NCI-H446 (cell line): ENCODE measurements at places on chromosomes 11 and 22.

DNA sequence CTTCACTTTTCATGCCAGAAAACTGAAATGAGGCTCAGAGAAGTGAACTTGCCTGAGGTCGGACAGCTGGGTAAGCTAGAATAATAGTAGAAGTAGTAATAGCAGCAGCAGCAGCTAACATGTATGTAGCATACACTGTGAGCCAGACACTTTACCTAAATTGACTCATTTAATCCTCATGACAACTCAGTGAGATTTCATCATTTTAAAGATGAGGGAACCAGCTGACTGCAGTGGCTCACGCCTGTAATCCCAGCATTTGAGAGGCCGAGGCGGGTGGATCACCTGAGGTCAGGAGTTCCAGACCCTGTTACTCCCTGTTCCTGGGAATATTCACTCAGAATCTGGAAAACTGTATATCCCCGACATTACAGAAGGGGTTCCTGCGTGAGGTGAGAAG, 154.5 kb downstream of the DBX1 start:
- no peak for DNase-seq

DNA sequence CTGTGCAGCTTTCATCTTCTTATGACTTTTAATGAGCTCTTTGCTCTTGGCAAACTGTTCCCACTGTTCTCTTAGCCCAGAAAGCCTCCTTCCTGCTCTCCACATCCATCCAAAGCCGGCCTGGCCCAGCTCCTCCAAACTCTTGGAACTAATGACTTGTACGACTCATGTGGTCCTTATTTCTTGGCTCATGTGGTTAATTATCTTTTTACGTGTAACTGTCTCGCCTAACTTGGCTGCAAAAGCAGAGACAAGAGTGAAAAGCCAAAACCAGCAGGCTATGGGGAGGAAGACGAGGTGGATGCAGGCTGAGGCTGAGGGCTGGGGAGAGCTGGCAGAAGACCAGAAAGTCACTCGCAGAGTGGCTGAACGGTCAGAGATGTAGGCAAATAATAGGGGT, 5.5 kb downstream of the CSNK2A3 start:
- peak; percentile 86 for DNase-seq

- DNase-seq, result no peak
These were observed 668 bp upstream of the LRRC32 start for GRCh38 chr11:76671237-76671592.

DNA sequence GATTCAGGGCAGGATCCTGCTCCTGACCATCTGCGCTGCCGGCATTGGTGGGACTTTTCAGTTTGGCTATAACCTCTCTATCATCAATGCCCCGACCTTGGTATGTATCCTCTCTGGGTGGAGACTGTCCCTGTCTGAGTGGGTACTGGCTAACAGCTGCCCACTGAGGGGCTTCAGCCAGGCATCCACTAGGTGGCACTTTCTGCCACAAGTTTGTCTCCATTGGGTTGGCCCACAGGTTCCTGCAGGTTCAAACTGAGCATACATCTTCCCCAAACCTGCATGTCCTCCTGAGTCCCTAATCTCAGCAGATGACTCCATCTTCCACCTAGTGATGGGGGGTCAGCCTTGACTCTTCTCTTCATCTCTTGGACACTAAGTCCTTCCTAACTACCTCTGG, 4.4 kb downstream of the SLC2A11 start:
- peak; percentile 7 for DNase-seq

DNA sequence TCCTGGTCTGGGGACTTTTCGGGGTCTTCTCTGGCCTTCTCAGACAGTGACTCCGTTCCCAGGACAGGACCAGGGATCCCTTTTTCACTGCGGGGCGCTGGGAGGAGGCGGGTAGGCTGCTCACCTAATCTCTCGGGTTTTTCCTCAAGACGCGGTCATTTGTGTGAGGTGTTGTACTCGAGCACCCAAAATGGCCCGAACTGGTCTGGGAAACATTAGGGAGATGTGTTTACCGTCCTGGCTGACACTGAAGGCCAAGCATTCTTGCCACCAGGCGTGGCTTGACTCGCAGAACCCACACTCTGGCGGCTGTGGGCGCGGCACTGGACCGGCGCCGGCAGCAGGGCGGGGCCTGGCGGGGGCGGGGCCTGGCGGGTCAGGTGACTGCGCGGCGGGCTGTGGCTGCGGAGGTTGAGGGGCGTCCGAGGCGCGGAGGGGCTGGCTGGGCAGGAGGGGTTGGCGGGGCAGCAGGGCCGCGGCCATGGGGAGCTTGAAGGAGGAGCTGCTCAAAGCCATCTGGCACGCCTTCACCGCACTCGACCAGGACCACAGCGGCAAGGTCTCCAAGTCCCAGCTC, at the start of gene SWAP70:
Gene SWAP70, plus strand, starts transcription at position 379 of the 577 bp plus-strand sequence. Its CDS starts 103 bp downstream, at position 482.
- peak; percentile 45 for DNase-seq

GRCh38 chr11:126410649-126411048, 55.2 kb downstream of the ST3GAL4 start:
- no peak for DNase-seq

GRCh38 chr11:34335331-34335730, 22.5 kb downstream of the ABTB2 start:
- no peak for DNase-seq

DNA sequence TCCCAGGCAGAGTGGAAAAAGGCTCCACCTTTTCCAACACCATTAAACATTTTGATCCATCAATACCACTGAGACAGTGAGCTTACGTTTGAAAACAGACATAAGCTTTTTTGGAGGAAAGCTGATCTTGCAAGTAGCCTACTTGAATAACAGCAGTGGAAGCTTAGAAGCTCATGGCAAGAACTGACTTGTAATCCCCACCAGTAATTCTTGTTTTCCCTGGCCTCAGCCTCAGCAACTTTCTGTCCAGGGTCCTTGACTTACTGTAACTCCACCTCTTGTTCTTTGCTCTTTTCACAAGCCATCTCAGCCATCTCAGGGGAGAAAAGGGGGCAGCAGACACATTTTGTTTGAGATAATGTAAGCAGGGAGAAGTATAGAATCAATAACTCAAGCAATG, 12.3 kb upstream of the MPZL2 start:
- no peak for DNase-seq

GRCh38 chr22:40244586-40244985, 66.9 kb downstream of the TNRC6B start:
- no peak for DNase-seq

- no peak for DNase-seq
These were observed 9.8 kb downstream of the CD82 start for GRCh38 chr11:44575288-44575672.

GRCh38 chr22:35611891-35612576, 5.1 kb downstream of the MB start:
- no peak for DNase-seq

- DNase-seq, result no peak
These were observed 27.8 kb downstream of the CYTH4 start for GRCh38 chr22:37310075-37310606.

- DNase-seq, result peak; percentile 16
These were observed 427.0 kb upstream of the DDI1 start for GRCh38 chr11:103609117-103610066.

DNA sequence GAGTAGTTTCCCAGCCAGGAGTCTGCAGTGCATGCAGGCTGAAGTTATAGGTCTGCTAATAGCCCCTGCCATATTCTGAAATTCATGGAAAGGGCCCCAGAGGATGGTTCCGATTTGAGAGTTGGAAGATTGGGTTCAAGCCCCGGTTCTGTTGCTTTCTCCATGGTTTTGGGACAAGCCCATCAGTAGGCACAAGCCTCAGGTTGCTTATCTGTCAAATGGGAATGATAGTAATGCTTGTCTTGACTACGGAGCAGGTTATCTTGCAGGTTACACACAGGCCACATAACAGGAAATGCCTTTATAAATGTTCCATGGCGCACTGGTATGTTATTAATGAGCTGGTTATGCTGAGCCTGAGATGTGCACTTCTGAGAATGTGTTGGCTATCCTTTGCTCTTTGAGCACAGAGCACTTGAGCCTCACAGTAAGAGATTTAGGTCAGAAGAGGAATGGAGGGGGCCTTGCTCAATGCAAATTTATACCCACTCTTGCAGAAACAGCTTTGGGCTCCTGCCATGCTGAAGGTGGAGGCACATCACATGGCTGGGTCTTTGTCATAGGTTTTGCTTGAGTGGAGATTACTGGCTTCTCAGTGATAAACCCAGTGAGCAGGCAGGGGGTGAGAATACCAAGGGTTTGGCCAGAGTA, 47.1 kb downstream of the ZNRF3 start:
- peak; percentile 36 for DNase-seq

DNA sequence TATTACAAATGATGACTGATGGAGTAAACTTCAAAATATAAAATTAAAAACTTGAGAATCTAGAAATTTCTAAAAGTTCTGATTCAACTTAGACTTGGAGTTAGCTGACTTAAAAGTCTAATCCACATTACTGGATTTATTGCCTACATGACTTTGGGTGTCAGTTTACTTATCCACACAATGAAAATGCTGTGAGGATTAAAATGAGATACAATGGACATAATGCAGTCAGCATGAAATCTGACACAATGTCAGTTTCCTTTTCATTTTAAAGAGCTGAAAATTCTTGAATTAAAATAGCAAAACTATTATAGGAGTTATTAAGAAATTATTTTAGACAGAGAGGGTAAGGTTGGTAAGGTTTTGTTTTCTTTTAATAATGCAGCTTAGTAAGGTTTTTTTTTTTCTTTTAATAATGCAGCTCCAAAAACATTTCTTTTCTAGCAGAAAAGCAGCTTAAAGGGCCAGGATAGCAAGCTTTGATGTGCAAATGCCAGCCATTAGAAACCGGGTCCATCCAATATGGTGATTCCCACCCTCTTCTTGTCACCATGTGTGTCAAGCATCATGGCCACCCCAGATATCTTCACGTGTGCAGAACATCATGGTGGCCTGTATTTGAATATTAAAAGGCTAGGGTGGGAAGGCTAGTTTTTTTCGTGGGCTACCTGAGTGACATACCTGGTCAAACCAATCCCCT, 18.9 kb downstream of the APIP start:
- no peak for DNase-seq

DNA sequence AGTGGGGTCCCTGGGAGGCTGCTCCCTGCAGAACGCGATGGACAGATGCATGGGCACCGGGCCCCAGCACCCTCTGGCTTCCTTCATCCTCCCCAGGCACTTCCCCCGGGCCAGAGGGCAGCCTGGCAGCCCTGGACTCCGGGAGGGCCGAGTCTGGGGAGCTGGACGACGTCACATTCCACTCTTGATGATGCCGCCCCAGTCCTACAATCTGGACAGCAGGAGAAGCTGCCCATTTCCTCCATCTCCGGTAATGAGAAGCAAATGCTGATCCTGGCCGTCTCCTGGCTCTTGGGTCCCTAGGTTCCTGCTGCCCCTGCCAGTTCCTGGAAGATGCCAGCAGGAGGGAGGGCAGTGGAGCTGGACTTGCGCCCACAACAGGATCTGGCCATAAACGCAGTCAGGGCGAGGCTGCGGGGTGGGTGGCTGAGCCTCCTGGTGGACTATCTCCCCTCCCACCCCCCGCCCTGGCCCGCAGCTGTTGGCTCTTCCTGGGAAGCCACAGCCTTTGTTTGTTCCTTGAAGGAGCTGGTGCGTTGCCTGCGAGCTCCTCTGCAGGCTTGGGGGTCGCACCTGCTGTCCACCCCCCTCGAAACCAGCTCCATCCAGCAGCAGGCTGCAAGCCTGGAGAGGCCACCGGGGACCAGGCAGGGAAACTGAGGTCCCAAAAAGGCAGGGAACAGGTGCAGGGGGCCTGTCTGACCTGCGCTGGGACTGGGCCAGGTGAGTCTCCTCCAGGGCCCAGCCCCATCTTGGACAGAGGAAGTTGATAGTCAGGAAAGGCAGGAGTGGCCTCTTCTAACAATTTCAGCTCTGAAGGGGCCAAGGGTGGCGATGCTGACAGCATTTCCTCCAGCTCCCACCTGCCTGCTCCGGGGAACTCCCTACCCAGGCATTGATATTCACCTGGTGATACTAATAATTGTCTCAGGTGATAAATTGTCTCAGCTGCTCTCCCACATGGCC, 17.9 kb upstream of the MUC6 start:
- DNase-seq, result no peak

DNA sequence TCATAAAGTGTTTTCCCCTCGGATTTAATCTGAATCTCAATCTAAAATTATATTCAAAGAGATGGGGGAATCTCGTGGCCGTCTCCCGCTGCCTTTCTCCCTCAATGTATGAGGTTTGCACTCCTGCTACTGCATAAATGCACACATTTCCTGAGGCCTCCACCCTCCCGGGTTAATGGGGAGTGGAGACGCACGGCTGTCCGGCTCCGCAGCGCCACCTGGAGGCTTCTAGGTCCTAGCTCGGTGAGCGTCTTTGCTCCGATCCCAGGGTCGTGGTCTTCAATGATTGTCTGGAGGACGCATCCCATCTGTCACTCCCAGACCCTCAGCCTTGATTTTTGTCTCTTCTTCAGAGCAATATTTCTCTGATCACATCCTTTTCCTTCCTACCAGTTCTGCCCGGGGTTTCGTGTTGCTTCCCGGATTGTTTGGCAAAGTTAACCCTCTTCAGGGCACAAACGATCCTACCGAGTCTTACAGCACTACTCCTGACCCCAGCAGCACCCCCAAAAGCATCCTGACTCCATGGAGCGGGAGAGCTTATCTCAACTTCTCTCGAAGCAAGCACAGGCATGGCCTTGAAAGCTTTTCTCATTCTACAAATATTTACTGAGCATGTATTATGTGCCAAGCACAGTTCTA, at the start of gene LMO1:
Gene LMO1, minus strand, starts transcription at position 110 of the 642 bp plus-strand sequence. CDS start 516 bp downstream, outside the sequence.
- DNase-seq, result peak; percentile 24

- DNase-seq, result no peak
These were observed 2.6 kb upstream of the RAB3IL1 start for GRCh38 chr11:61919705-61920631.

GRCh38 chr22:46105494-46106278, 44.6 kb upstream of the PPARA start:
- no peak for DNase-seq

- no peak for DNase-seq
These were observed 14.4 kb upstream of the UCP3 start for GRCh38 chr11:74023276-74023675.

DNA sequence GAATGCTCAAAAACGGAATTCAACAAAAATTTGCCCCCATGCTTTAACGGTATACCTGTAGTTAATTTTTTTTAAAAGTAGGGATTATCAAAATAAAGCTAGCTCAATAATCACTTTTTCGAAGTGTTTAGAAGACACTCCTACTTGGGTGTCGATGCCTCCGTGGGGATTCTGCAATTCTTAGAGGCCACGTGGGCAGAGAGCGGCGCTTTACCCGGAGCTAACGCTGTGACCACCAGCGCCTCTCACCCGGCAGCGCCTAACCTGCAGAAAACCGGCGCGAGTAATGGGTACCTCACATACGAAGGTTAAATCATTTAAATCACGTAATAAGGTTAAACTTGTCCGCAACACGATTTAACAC, 583 bp downstream of the TAF1D start:
- DNase-seq, result peak; percentile 53

DNA sequence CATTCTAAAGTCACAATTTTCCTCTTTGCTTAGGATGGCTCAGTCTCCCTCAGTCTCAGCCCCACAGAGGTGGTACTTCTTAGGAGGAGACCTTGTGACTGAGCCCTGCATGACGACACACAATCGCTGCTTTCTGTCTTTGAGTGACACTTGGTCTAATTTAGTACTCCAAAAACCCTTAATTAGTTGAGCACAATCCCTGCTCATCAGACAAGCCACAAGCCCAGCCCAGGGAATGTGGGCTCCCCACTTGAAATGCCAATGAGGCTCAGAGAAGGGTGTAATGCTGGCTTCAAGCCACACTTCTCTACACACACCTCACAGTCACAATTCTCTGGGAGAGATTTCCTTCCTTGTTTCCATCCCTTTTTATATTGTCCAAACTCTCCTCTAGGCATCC, 101.8 kb downstream of the FEZ1 start:
- DNase-seq, result no peak
